ENCODE measurements at places on chromosomes 6 and 20.

DNA sequence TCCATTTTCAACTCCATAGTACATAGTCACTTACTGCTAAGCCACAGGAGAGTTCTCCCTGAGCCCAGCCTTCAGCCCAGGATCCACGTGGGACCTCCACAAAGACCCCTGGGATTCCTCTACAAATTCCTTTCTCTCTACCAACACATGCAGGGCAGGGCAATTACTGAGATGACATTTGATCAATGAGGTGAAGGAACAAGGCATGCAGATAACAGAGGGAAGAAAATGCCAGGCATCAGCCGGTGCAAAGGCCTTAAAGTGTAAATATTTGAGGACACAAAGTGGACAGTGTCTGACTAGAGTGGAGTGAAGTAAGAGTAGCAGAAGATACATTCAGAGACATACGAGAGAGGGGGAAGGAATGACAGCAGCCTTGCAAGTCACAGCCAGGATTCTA, 70.2 kb downstream of the HS3ST5 start:
- DNase-seq, result no peak

GRCh38 chr6:89834884-89835792, 5.5 kb downstream of the CASP8AP2 start:
- DNase-seq, result peak; percentile 66

DNA sequence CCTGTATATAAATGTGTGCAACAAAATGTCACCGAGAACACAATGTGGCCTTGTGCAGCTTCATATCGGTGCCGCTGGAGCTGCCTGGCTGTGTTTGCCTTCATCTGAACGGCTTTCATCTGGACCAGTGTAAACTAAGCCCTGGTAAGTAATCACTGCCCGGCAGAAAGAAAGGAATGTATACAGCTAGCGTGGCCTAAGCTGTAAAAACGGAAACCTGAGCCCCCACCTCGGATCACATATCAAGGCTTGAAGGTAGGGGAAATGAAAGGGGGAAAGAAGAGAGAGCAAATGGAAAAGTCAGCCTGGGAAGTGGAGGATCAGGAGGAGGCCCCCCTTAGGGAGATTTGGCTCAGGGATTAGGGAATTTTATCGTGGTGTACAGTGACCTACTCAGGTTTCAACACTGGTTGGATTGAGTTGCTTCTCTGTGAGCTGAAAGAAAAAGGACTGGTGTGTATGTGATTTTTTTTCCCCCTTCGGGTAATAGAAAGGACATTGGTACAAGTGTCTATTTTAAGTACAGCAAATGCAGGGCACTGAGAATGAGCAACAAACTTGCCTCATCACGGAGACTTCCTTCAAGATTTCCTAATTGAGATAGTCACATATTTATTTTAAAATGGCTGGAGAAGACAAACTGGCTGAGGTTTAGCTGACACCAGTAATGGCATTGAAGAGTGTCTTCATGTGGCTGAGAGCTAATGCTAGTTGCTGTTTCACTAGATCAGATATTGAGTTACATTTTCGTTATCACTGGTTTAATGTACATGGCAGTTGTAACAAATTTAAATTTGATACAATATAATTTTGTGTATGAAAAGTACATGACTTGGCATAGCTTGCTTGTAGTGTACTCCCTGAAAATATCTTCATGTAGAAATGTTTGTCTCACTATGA, 3.5 kb downstream of the SOBP start:
- DNase-seq, result no peak

GRCh38 chr6:47437592-47437991, 40.0 kb upstream of the CD2AP start:
- no peak for DNase-seq

GRCh38 chr20:19679900-19680495, 78.1 kb upstream of the RIN2 start:
- DNase-seq, result no peak

DNA sequence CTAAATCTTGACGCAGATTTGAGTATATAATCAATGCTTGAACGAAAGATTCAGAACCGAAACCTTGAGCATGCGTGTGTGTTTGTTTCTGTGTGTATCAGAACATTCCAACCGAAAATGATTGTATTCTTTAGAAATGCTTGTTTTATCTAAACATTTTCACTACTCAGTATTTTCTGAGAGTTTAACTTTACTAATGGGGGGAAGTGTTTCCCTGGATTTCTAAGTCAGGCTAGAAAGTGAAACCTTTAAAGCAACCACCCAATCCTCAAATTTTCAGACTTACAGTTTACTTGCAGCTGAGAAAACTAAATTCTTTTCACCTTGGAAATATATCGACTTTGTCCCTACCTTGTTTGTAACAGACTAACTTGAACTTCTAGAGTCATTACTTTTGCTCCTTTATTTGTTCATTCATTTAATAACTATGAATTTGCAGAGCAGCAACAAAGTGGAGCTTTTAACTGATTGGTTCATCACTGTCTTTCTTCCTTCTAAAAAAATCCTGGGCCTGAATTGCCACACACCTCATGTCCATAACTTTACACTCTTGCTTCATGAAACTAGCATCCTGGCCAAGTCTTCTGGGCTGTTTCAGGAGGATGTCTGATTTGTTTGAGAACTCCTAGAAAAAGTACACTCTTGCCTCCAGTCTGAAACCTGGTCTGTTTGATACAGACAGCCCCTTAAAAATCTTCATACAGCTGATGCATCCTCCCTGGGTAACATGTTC, 77.8 kb upstream of the XRN2 start:
- no peak for DNase-seq

- no peak for DNase-seq
Measured at GRCh38 chr20:51640743-51641142, 98.2 kb upstream of the NFATC2 start.

- no peak for DNase-seq
Measured at GRCh38 chr6:151243481-151243880, 3.7 kb downstream of the AKAP12 start.

GRCh38 chr6:61951586-61951985, 334.4 kb downstream of the KHDRBS2 start:
- DNase-seq, result no peak

- no peak for DNase-seq
Measured at GRCh38 chr6:30459145-30459544, 30.2 kb upstream of the HLA-E start.

- no peak for DNase-seq
Measured at GRCh38 chr20:6524305-6524704, 243.2 kb upstream of the BMP2 start.

- no peak for DNase-seq
Measured at GRCh38 chr6:109007521-109007920, 87.1 kb downstream of the SESN1 start.
